ENCODE measurements at places on chromosomes 7 and 10.

GRCh38 chr10:36017137-36017536 is 375.0 kb upstream of the FZD8 start:
- DNase-seq: no peak

DNA sequence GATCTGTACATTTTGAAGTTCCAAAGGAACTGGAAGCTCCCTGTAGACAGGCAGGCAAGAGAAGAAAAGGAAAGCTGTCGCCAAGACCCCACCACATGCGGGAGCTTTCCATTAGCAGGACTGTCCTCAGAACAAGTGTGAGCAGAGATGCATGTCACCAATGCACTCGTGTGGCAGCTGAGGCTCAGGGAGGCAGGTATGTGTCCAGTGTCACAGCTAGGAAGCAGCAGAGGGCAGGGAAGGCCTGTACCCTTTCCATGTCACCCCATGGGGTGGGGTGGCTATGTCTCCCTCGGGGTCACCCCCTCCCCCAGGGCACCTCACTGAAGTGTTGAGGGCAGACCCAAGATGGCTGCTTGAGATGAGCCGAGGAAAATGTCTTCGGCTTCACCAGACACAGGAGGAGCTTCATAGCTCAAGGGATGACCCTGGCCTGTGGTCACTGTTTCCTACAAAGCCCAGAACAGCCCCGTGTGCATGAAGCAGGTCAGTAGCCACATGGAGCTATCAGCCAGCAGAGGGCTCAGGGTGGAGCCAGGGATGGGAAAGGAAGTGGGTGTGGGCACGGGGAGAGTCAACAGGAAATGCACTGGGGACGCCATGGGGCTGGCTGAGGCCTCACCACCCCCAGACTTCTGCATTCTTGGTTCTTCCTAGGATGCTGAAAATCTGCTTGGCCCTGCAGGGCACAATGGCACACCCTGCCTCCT is 96.6 kb downstream of the FAM53B start:
- peak; percentile 74 for DNase-seq

GRCh38 chr10:97810446-97810845 is 38.6 kb upstream of the SFRP5 start:
- no peak for DNase-seq

- peak; percentile 91 for DNase-seq
Measured at GRCh38 chr10:30783939-30784501, 154.5 kb upstream of the LYZL2 start.

- no peak for DNase-seq
Measured at GRCh38 chr10:92969151-92969550, 91.4 kb upstream of the CYP26C1 start.

DNA sequence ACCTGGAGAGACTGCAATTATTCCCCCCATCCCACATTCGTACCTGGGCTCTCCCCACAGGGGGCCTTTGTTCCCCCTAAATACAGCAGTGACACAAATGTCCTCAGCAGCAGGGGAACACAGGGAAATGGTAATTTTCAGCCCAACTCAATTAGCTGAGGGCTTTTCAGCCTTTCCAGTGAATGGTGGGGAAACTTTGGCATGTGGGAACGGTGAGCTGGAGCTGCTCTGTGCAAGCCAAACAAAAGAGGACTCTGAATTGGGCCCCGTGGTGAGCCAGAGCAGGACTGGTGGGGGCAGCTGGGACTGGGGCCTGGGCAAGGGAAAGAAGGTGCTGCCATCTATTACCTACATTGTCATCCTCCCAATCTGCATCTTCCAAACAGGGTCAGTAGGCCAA is 51.0 kb downstream of the FBXW4 start:
- no peak for DNase-seq

All from stimulated activated CD8-positive, alpha-beta memory T cell treated with anti-CD3 and anti-CD28 coated beads, Interleukin-4, amount 100 ng/mL, for 48 hours (primary cell).